ENCODE measurements at places on chromosomes 12 and 14. TPM values are rescaled to one million over a fixed set of nuclear protein-coding genes. Genes with fewer than 3 reads are reported as not detected.

DNA sequence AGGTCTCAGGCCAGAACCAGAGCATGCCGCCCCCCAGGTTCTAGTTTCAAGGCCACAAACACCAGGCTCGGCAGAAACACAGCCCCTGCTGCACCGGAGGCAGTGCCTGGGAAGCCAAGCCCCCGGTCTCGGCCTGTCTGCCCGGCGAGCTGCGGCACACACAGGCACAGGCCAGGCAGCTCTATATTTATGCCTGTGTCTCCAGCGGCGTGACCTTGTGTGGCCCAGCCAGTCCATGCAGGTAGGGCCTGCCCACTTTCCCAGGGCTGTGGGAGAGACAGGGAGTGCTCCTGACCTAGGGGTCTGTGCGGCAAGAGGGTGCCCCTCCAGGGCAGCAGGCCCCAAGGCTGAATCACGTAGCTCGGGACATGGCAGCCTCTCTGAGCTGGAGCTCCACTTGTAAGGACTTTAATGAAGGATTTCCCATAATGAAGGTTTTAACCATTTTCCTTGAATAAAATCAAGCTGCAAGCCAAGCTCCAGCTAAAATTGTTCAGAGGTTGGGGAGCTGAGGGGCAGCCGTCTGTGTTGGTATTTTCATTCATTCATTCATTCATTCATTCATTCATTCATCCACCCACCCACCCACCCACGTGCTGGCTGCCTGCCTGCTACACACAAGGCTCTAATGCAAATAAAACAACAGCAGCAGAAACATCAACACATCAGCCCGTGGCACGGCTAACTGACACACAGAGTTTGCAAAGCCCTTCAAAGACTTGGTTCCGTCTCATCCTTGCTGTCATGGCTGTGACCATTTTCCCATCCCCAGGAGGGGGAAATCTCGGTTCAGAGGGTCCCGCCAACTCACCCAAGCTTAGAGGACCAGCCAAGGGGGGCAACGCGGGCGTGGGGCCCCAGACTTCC is 92.0 kb downstream of the RFLNA start:
- no peaks in the 10 kb centered on the region for H3K4me1 ChIP-seq
- H3K4me3 ChIP-seq = no peak overlapping the region
- no peaks in the 10 kb centered on the region for H3K27me3 ChIP-seq
- no peak overlapping the region for H3K27ac ChIP-seq
- peaks cover 29% of the 10 kb centered on the region for H3K36me3 ChIP-seq

- H3K27ac ChIP-seq = no peak overlapping the region
- H3K4me3 ChIP-seq = no peak overlapping the region
- DNase-seq = no peak
- no peaks in the 10 kb centered on the region for H3K4me1 ChIP-seq
These were observed 18.7 kb upstream of the YBX3 start for GRCh38 chr12:10741845-10742244.

DNA sequence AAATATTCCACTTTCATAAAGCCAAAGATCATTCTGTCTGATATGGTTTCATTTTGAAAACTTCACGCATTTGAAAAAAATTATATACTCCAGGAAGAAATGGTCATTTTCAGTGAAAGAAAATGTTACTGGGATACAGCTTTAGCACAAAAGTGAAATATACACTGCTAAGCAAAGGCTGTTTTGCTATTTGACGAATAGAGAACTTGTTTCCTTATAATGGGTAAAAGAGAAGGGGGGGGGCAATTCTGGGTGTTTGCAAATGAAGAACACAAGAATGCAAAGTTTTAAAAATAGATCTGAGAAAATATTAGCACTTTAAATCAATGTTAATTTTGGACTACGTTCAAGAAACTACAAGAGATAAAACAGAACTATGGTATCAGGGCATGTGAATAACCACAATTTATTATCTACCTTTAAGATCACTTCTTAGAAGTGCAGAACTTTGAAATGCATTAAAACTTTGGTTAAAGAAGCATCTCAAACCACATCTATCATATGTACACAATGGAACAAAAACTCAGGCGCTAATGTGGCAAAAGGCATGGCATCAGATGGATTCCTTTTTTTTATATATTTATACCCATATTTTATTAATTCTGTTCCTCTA is 51.1 kb downstream of the EFCAB11 start:
- H3K36me3 ChIP-seq = no peaks in the 10 kb centered on the region
- no peak overlapping the region for H3K27ac ChIP-seq
- H3K4me1 ChIP-seq = no peaks in the 10 kb centered on the region
- no peak for DNase-seq

DNA sequence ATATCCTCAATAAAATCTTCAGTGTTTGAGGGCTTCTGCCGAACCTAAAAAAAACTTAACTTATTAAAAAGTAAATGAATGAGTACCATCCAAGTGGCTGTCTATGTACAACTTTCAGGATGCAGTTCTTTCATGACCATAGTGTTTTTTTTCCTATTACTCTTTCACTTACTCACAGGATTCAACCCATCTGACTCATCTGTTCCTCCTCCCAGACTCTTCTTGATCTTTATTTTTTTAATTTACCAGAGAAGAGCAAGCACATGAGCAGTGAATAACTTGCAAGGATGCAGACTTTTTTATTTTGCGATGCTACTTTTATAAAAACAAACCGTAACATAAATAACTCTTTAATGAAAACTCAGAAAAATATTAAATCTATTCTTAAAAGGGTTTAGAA is 24.5 kb downstream of the RECQL start:
- peaks cover 2% of the 10 kb centered on the region for H3K36me3 ChIP-seq
- H3K4me1 ChIP-seq = no peaks in the 10 kb centered on the region
- DNase-seq = no peak
- H3K27ac ChIP-seq = no peak overlapping the region
- no peaks in the 10 kb centered on the region for H3K27me3 ChIP-seq

Gene RBMS2
- 9.5 TPM for total RNA-seq

DNA sequence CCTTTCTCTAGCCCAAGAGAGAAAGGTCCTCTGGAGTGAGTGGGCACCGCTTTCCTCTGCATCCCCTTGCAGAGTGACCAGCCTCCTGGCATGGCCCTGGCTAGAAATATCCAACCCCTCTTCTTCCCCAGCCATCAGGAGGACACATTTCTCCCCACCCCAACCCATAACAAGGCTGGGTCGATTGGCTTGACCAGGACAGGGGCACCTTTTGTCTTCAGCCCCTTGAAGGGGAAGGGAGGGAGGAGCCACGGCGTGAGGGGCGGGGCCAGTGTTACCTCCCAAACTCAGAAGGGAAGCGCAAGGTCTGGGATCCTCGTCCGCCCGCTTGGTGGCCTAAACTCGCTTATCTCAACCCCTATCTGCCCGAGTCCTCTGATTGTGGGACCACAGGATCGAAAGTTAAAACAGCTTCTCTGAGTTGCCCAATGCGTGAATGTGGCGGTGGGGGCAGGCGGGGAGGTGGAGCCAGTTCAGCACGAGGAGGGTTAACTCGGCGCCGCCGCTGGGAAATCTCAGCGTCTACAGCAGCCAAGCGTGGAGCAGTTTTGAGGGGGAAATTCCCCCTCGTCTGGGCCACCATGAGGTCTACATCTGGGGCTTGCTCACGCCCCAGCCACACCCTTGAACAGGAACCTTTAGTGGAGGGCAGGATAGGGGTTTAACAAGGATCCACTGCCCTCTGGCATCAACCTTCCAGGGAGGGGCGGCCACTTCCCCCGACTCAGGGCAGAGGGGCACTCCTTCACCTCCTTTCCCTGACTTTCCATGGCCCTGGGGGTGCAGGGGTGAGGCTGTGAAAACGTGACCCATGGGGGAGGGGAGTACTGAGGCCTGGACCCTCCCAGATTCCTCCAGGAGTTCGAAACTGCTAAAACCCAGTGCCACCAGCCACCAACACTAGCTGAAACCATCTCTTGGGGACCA is 795 bp downstream of the STAT6 start:
- H3K27me3 ChIP-seq = no peaks in the 10 kb centered on the region
- DNase-seq = peak; percentile 93
- no peaks in the 10 kb centered on the region for H3K4me1 ChIP-seq
- H3K36me3 ChIP-seq = peaks cover 27% of the 10 kb centered on the region

Gene EMC9
- total RNA-seq = 55.9 TPM

Gene RNASE9
- total RNA-seq = not detected

Gene TSPAN19
- total RNA-seq = not detected

DNA sequence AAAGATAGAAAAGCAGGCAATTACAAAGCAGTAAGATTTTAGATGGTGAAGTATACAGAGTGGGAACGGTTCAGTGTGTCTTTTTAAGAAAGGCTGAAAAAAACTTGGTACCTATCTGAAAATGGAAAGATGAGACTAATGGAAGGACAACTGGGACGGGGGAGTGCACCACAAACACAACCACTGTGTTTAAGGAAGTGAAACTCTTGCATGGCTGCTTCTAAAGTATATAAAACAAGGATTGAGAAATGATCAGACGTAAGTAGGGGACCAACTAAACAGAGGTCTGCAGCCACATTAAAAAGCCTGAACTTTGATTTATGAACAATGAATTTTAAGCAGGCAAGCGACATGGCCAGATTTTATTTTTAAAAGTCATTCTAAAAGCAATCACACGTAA is 328.6 kb downstream of the MDGA2 start:
- no peak for DNase-seq
- H3K36me3 ChIP-seq = no peaks in the 10 kb centered on the region

DNA sequence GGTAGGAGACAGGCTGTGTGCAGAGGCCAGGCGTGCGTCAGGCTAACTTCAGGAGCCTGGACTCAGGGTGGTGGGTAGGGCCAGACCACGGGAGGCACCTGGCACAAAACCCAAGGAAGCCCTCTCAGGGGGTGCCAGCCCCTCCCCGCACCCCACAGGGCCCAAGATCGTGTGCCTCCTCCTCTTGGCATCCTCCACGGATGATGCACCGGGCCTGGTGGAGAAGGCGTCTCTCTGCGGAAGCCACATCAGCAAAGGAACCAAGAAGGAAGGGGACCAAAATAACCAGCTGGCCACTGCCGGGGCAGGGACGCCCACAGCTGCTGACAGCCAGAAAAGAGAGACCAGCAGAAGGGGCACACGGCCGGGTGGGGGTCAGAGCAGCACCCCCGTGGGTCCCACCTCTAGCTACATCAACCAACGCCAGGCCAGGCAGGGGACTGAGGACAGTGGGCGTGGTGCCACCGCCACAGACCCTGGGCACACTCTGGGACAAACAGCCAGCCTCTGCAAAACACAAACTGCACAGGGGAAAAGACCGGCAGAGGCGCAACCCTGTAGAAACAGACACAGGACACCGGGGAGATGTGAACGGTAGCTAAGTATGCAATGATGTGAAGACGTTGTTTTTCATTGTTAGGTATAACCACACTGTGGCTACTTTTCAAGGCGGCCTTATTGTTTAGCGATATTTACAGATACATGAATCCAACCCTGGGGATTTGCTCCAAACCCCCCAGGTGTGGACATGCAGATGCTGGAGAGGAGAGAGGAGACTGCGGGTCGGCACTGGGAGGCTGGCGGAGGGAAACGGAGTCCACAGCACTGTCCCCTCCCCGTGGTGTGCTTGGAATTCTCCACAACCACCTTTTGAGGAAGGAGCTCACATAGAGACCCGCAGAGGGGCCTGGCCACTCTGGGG is 26.1 kb upstream of the C14orf180 start:
- no peaks in the 10 kb centered on the region for H3K36me3 ChIP-seq
- DNase-seq = no peak
- H3K4me1 ChIP-seq = no peaks in the 10 kb centered on the region
- no peaks in the 10 kb centered on the region for H3K27me3 ChIP-seq
- no peak overlapping the region for H3K27ac ChIP-seq

DNA sequence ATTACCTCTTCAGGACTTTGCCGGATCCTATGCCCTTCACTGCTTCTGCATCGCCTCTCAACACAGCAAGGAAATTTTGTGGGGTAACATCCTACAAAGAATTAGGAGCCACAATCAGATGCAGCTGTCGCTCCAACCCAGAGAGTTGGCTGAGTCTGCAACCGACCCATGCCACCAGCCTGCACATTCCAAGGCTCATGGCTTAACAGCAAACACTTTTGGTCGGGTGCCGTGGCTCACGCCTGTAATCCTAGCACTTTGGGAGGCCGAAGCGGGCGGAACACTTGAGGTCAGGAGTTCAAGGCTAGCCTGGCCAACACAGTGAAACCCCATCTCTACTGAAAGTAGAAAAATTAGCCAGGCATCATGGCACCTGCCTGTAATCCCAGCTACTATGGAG is 32.3 kb downstream of the LGMN start:
- no peaks in the 10 kb centered on the region for H3K4me1 ChIP-seq
- H3K27ac ChIP-seq = no peak overlapping the region
- H3K36me3 ChIP-seq = no peaks in the 10 kb centered on the region
- no peak overlapping the region for H3K4me3 ChIP-seq
- no peak for DNase-seq
- H3K27me3 ChIP-seq = no peaks in the 10 kb centered on the region

Gene OTX2
- 193 TPM for total RNA-seq

- H3K4me1 ChIP-seq = no peaks in the 10 kb centered on the region
- no peaks in the 10 kb centered on the region for H3K27me3 ChIP-seq
- no peak for DNase-seq
- H3K36me3 ChIP-seq = peaks cover 89% of the 10 kb centered on the region
These were observed 35.1 kb downstream of the DHX37 start for GRCh38 chr12:124953689-124954405.

GRCh38 chr12:103399986-103400385 is 95.8 kb downstream of the C12orf42 start:
- DNase-seq = no peak
- H3K36me3 ChIP-seq = no peaks in the 10 kb centered on the region
- H3K27ac ChIP-seq = no peak overlapping the region
- H3K4me1 ChIP-seq = peaks cover 5% of the 10 kb centered on the region

- no peak for DNase-seq
- H3K4me3 ChIP-seq = no peak overlapping the region
- no peaks in the 10 kb centered on the region for H3K36me3 ChIP-seq
- H3K4me1 ChIP-seq = no peaks in the 10 kb centered on the region
- H3K27me3 ChIP-seq = no peaks in the 10 kb centered on the region
These were observed 28.3 kb upstream of the CMKLR1 start for GRCh38 chr12:108367436-108367835.

- H3K4me1 ChIP-seq = no peaks in the 10 kb centered on the region
- no peak for DNase-seq
- no peak overlapping the region for H3K4me3 ChIP-seq
- peaks cover 5% of the 10 kb centered on the region for H3K36me3 ChIP-seq
- peaks cover 1% of the 10 kb centered on the region for H3K27me3 ChIP-seq
- H3K27ac ChIP-seq = no peak overlapping the region
These were observed 32.5 kb upstream of the GPR132 start for GRCh38 chr14:105097794-105098127.

- no peak overlapping the region for H3K27ac ChIP-seq
- no peak for DNase-seq
- H3K27me3 ChIP-seq = no peaks in the 10 kb centered on the region
- peaks cover 11% of the 10 kb centered on the region for H3K36me3 ChIP-seq
- H3K4me1 ChIP-seq = no peaks in the 10 kb centered on the region
These were observed 732.5 kb downstream of the GALC start for GRCh38 chr14:87260460-87260859.

GRCh38 chr14:89955022-89955744 is 544 bp upstream of the TDP1 start:
- peaks cover 3% of the 10 kb centered on the region for H3K4me1 ChIP-seq
- peaks cover 37% of the 10 kb centered on the region for H3K36me3 ChIP-seq
- no peaks in the 10 kb centered on the region for H3K27me3 ChIP-seq
- peak overlapping the region; percentile 96 for H3K4me3 ChIP-seq
- no peak for DNase-seq

Data from H9 (cell line).